ENCODE measurements at places on chromosomes 2 and 18.
A peak's percentile ranks its signal among the peaks of the same experiment; 100 is the strongest.

DNA sequence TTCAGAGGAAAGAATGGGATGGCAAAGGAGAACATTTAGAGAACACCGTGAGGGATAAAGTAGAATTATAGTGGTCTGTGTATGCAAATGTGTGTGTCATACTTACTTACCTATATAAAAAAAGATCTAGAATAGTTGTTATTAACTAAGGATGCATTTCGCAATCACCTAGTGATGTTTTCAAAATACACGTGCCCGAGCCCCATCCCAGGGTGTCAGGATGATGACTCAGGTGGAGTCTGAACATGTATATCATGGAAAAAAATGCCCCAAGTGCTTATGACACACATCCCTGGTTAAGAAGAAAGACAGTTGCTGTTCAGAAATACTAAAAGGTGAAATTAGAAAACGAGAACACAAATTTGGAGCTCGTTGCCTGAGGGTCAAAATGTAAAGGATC is 109.0 kb downstream of the CERS6 start:
- no peak for DNase-seq

DNA sequence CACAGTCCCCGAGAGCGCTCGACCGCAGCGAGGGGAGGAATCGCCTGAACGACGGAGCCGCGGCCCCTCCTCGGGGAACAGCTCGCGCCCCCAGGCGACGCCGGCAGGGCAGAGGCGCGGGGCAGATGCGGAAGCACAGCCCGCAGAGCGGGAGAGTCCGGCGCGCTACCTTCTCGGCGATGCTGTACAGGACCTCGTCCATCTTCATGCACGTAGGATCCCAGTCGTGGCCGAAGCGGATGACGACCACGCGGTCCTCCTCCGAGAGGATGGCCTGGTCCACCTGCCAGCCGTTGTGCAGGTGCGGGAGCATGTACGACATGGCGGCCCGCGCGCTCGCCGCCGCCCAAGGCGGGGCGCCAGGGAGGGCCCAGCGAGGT is 302 bp downstream of the TXNL4A start:
- DNase-seq: no peak

DNA sequence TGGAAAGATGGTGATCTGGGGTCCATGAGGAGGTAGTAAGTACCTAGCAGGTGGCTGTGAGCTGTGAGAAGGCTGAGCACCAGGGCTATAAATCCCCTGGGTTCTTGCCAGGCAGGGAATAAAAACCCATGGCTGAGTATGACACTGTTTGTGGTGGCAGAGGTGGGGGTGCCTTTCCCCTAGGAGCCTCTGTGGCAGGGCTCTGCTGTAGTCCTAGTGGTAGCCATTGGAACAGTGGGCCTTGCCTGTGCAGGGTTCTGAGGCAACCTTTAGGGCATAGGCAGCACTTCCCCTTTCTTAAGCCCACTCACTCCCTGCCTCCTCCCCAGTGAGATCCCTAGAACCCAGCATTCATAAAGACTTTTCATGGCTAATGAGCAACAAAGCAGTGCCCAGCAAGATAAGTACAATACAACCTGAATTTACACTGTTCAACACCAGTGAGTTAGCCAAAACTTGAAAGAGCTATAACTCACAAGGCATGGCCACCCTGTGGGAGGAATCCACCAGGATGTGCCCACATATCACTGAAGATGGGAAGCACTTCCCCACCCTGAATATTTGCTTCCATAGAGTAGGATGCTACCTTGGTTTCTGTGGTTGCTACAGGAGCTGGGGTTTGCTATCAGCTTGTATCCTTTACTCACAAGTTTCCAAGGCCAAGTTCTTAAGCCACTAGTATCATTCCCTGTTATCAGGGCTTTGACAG is 100.9 kb upstream of the NEUROD1 start:
- peak; percentile 33 for DNase-seq

DNA sequence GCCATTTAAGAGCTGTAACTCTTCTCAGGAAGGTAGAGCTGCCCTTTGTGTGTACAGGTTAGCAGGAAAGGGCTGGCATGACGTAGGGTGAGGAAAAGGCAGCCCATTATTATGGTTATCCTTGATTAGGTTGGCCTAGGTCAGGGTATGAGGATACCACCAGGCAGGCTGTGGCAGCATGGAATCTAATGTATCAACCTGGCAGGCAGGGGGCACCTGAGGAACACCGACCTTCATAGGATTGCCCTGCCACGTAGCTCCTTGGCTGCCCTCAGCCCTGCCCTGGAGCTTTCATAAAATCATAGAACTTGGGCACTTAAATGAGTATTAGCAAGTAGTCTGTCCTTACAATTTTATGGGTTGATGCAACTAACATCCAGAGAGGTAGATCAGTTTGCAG is 261.6 kb downstream of the LTBP1 start:
- DNase-seq: no peak

DNA sequence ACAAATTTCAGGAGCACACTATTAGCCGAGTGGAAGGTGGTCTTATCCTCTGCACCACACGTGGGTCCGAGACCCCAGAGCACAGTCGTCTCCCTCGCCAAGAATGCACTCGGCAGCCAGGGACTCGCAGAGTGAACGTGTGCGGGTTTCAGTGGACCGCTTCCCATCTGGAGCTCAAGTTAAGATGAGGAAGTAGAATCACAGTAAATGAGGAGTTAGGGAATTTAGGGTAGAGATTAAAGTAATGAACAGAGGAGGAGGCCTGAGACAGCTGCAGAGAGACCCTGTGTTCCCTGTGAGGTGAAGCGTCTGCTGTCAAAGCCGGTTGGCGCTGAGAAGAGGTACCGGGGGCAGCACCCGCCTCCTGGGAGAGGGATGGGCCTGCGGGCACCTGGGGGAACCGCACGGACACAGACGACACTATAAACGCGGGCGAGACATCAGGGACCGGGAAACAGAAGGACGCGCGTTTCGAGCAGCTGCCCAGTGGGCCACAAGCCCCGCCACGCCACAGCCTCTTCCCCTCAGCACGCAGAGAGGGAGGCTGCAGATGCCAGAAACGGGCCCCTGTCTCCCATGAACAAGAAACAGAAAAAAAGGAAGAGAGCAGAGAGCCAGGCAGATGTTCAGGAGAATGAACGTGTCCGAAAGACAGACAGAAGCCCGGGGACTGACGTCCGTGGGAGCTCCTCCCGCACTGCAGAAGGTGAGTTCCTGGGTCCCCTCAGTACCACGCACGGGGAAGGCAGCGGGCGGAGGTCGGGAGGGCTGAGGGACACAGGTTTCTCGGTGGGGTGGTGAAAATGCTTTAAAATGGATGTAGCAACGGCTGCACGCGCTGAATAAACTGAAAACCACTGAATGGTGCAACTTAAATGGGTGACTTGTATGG is 5.4 kb upstream of the KCNG2 start:
- no peak for DNase-seq

DNA sequence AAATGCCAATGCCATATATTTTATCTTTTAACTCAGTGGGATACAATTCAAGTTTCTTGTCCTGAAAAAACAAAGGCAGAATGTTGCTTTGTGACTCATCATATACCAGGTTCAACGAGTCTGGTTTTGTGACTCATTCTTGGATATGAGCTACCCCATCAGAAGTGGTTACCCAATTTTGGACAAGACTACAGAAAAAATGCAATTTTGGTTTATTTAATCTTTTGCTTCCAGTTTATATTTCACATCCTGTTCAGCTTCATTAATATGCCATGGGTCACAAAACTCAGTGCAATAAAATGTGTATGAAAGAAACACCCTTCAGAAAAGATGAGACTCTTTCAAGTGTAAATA is 25.0 kb downstream of the FN1 start:
- DNase-seq: no peak

GRCh38 chr2:28565033-28565432 is 69.2 kb downstream of the PLB1 start:
- DNase-seq: no peak

DNA sequence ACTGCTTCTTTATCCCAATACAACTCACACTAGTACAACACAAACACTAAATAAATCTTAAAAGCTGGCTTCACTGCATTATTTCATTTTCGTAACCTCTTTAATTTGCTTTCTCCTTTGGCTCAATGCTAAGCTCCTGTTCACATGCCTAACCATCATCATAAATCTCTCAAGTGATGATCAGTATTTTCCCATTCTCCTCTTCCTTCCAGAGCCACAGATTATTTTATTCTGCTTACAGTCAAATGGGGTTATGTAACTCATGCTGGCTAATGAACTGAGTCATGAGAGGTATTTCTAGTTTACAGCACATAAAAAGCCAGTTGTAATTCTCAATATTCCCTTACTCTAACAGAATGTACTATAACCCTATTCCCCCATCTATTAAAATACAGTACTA is 350.4 kb upstream of the ZC3H15 start:
- no peak for DNase-seq

GRCh38 chr2:239727776-239728600 is 297.2 kb downstream of the NDUFA10 start:
- DNase-seq: no peak

GRCh38 chr2:158753641-158754611 is 41.2 kb upstream of the DAPL1 start:
- peak; percentile 33 for DNase-seq

- no peak for DNase-seq
Observed at GRCh38 chr2:129780316-129781270, 198.9 kb upstream of the RAB6C start.

- DNase-seq: no peak
Observed at GRCh38 chr18:36711813-36712444, 116.9 kb downstream of the TPGS2 start.

- peak; percentile 21 for DNase-seq
Observed at GRCh38 chr2:172329774-172330671, 97.4 kb upstream of the ITGA6 start.

DNA sequence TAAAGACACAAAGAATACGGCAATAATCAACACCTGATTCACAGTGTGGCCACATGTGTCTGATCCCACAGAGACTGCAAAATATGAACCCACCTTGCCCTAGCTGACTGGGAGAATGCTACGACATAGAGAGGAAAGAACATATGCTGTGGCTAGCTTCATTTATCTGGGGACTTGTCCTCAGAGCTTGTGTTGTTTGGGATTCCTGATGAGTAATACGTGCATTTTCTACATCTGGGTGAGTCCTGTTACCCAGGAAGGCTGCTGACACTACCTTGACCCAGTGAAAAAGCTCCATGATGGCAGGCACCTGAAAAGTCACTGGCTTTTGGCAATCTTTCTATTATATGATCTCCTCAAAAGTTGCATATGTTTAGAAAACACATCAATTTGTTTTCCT is 427.7 kb upstream of the LYPD1 start:
- no peak for DNase-seq

- no peak for DNase-seq
Observed at GRCh38 chr2:140376686-140377085, 1596.5 kb upstream of the NXPH2 start.

GRCh38 chr18:50240080-50240563 is 26.2 kb downstream of the CFAP53 start:
- DNase-seq: no peak

DNA sequence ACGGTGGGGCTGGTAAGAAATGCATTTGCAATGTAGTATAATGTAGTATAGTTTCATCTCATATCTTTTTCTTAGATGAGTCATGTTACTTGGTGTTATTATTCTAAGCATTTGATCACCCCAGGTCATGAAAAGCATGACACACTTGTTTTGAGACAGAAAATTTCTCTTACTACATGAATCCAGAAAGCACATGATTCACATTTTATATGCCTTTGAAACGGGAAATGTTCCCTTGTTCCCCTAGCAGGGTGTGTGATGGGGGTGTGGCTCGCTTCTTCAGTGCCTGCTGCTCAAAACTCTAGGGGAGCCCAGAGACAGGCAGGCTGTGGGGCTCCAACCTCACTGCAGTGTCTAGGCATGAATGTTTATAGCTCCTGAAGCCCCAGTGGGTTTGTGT is 116.0 kb upstream of the RAB27B start:
- DNase-seq: no peak

GRCh38 chr2:10837298-10838266 is 25.0 kb upstream of the PDIA6 start:
- no peak for DNase-seq

DNA sequence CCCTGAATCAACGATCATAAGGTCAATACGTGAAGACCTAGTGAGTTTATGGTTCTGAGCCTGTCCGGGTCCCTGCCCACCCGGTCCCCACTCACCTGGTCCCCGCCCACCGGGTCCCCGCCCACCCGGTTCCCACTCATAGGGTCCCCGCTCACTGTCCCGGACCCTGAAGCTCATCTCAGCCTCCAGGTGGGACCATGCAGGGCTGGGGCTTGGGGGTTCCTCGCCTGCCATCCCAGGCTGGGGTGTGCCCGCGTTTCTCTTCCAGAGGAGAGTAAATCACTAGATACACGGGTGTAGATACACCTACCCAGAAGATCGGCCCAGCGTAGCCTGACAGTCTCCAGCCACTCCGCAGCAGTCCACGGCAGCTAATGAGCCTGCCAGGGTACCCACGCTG is 131.5 kb downstream of the MBP start:
- no peak for DNase-seq

DNA sequence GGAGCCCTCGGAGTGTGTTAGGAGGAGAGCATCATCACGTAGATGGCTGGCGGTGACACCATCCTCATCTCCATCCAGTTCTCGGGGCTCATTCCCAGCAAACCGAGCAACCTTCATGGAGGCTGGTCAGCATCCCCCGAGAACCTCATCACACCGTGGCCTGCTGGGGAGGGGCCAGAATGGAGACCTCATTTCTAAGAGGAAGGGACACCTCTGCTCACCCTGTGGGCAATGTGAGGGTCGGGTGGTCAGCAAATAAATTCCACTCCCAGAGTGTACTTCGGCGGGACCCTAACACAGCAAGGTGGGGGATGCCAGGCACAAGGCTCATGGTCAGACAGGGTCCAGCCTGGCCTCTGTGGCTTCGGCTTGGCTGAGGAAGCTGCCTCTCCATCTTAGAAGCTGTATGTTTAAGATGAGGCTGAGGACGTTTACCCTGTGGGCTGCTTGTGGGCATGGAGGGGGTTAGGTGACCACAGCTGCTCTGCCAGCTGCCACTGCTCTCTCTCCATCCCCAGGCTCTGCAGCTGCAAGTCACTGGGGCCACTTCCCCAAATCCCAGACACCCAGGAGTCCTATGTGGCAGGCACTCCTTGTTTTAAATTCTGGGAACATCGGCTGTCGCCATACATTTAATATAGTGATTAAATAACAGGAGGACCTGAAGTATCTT is 56.5 kb upstream of the PXDN start:
- DNase-seq: no peak

DNA sequence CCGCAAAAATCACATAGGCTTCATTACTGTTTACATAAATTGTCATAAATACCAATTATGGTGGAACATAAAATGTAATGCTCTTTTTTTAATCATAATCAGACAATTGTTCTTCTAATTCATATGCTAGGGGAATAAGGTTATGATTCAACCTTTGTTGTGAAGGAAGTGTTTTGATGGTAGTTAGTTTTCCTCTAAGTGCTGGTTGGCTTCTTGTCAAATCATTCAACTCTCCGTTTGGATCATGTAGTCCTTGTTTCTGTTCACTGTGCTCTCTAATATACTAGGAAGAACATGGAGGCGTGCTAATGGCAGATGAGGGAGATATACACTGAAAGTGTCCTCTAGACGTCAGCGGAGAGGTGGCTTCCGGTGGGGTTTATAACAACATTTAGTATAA is 1938.0 kb upstream of the PIK3C3 start:
- DNase-seq: no peak

GRCh38 chr2:168495524-168495923 is 39.5 kb downstream of the CERS6 start:
- DNase-seq: no peak

Measured in NCI-H2029 (cell line).